DMS 273 treated with DMSO at 0.1 percent for 48 hours (cell line): ENCODE measurements at places on chromosomes 1 and 21.

GRCh38 chr1:172449585-172450523 lies 6.0 kb upstream of the PIGC start:
- peak; percentile 35 for DNase-seq

GRCh38 chr1:205226868-205227583 lies 720 bp upstream of the TMCC2 start:
- no peak for DNase-seq

GRCh38 chr1:174265282-174265681 lies 106.0 kb downstream of the RABGAP1L start:
- no peak for DNase-seq

DNA sequence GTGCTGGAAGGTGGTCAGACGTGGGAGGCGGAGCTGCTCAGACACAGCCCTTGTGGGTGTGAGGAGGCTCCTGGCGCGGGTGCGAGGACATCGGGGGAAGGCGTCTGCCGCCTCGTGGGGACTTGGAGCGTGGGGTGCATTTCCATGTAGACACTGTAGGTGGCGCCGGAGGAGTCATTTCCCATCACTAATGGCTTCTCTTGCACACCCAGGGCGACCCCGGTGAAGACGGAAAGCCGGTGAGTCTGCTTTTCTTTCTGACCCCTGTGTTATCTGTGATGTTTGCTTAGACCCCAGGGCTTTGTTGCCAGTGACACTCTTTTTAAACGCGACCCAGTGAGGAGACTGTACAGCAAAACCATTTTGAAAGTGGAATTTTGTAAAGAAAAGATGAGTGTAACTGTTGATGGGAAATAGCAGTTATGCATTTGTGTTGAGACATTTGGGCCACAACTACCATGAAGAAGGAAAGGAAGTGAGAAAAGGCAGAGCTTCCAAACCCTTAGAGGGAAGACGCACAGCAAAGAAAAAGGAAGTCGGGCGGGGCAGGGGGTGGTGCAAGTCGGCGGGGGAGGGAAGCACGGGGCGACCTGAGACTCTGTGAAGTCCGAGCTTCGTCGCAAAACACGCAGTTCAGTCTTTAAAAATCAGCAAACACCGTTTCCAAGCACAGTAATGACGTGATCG lies 64.0 kb downstream of the SLC19A1 start:
- DNase-seq = peak; percentile 17

- DNase-seq = no peak
Measured at GRCh38 chr1:101371259-101371658, 134.4 kb downstream of the S1PR1 start.

DNA sequence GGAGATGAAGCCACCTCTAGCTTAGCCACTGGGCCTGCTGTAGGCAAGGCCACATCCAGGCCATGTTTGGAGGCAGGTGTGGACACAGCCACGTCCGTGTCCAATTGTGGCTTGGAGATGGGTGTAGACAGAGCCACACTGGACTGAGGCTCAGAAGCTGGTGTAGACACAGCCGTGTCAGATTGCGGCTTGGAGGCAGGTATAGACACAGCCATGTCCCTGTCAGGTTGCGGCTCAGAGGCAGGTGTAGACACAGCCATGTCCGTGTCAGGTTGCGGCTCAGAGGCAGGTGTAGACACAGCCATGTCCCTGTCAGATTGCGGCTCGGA lies 2.2 kb downstream of the PERM1 start:
- no peak for DNase-seq

GRCh38 chr21:46325073-46325912 lies 1.3 kb downstream of the PCNT start:
- DNase-seq = no peak

DNA sequence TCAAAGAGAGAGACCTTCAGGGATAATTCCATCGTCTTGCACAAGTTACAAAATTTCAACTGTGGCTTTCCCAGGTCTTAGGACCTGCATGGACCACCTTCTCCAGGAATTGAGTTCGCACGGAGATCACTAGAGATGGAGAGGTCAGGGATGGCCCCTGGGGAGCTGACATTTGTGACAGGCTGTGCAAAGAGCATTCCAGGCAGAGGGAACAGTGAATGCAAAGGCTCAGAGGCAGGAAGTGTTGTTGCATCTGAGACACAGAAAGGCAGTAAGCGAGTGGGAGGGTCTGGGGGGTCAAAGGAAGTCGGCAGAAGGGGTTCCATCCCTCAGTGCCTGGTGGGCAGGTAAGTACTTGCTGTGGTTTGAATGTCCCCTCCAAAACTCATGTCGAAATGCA lies 9.5 kb upstream of the SELENON start:
- no peak for DNase-seq

GRCh38 chr1:67970088-67970487 lies 80.3 kb downstream of the DIRAS3 start:
- DNase-seq = no peak

DNA sequence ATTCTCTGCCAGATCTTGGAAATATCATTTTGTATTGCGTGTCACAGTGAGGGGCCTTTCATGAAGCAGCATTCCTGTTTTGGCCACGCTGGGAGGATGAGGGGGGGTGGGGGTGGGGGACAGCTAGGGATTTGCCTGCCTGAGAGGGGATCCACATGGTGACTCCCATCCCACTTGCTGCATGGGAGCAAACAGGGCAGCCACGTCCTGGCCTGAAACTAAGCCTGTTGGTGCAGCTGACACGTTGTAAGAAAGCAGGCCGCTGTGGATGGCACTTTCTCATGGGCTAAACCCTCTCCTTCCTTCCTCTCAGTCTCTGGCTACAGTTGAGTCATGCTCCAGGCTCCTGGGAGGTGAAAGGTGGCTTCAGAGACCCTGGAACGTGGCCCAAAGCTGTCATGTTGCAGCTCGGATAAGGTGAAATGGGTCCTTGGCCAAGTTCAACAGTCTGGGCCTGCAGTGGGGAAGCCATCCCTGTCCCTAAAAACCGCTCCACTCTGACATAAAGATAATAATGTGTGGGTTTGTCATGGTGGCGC lies 346.7 kb upstream of the VAMP3 start:
- no peak for DNase-seq
